ENCODE measurements at places on chromosomes 16 and 17. TPM values are rescaled to one million over a fixed set of nuclear protein-coding genes. Genes with fewer than 3 reads are reported as not detected.

DNA sequence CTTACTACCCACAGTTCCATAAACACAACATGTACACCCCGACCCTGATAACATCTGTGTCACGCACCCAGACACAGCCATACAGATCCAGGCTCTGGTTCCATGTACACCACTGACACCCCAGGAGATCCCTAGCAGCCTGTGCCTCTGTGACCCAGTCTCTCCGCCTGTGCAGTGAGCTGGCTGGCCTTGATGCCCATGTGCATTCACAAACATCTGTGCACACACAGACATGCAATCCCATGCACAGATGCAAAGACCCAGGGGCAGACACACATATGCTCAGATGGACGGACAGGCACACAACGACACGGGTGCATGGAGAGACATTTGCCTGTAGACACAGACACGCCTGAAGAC lies 4.1 kb downstream of the CCDC102A start:
- peak; percentile 24 for DNase-seq

Gene CD300A
- total RNA-seq = 15.1 TPM

- no peak for DNase-seq
Measured at GRCh38 chr17:32356750-32357149, 6.8 kb downstream of the ZNF207 start.

DNA sequence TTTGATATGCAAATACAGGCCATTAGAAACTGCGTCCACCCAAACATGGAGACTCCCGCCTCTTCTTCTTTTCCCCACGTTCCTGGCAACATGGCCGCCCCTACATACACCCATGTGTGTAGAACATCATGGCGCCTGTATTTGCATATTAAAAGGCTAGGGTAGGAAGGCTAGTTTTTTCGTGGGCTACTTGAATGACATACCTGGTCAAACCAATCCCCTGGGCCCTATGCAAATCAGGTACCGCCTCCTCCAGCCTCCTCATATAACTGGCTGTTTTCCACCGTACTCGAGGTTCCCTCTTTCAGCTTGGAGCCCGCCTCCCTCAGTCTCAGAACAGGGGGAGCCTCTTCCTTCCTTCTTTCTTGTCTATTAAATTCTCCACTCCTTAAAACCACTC lies 840 bp upstream of the CD300LB start:
- peak; percentile 64 for DNase-seq

DNA sequence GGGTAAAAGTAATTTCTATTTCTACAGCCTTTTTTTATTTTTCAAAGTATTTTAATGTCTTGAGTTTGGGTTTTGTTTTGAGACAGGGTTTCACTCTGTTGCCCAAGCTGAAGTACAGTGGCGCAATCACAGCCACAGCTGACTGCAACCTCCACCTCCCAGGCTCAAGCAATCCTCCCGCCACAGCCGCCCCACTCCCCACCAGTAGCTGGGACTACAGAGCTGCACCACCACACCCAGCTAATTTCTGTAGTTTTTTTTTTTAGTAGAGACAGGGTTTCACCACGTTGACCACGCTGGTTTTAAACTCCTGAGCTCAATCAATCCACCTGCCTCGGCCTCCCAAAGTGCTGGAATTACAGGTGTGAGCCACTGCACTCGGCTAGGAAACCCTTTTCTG lies 44.0 kb downstream of the TUBD1 start:
- no peak for DNase-seq

GRCh38 chr17:68248199-68248825 lies 469 bp downstream of the AMZ2 start:
- DNase-seq = peak; percentile 66

Gene SLC35G6
- not detected for total RNA-seq

GRCh38 chr17:9902120-9902519 lies 3.0 kb downstream of the RCVRN start:
- no peak for DNase-seq

Gene CHMP1A
- 94.8 TPM for total RNA-seq

Data from adrenal gland (tissue), 19 donors.